ENCODE measurements at places on chromosomes 4 and X.

DNA sequence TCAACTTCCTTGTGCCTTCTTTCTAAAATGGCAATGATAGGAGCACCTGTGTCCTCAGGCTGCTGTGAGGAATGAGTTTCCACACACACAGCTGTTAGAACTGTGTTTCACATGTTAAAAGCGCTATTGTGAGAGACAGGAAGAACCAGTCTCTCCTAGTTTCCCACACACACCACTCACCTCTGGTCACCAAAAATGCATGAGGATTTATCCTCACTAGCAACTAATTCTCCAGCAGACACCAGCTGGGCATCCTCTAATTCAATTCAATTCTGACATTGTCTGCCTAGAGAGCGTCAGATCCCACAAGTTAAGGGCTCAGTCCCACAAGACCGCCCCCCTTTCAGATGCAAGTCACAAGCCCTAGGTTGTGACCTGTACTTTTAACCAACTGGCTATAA is 29.0 kb upstream of the SLC2A9 start:
- DNase-seq, result no peak

DNA sequence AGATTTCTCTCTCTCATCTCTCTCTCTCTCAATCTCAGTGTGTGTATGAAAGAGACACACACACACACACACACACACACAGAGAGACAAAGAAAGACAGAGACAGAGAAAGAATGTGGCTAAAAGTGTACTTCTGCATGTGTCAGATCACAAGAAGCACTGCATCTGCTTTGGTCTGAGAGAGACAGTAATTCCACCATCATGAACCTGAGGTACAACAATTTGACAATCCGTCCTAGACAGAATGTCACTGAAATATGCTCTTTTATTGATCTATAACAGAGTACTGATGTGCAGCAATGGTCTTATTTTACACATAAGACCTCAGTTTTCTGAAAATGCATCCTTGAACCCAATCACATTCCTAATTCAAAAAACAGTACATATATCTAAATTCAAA is 576.2 kb upstream of the SMIM31 start:
- no peak for DNase-seq

DNA sequence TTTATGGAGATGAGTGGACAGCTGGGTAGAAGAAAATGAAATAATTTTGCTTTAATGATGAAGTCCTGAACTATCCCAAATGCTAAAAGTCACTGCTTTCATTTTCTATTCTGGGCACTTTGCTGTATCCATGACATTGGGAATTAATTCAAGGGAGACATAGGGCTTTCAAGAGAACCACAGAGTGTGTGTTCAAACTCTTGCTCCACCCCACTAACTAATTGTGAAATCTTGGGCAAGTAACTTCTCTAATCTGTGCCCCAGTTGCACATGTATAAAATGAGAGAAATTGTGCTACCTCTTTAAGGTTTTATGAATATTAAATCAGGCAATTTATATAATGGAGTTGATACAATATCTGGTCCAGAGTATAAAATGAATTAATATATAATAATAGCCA is 1422.0 kb downstream of the ADGRL3 start:
- no peak for DNase-seq

GRCh38 chrX:1442724-1443367 is 9.9 kb downstream of the ASMTL start:
- DNase-seq, result peak; percentile 0

GRCh38 chrX:12138361-12139313 is at the start of gene FRMPD4:
Gene FRMPD4 (plus strand): TSS chrX:12138473. CDS start chrX:12138972, 499 bp downstream.
- DNase-seq, result peak; percentile 41

DNA sequence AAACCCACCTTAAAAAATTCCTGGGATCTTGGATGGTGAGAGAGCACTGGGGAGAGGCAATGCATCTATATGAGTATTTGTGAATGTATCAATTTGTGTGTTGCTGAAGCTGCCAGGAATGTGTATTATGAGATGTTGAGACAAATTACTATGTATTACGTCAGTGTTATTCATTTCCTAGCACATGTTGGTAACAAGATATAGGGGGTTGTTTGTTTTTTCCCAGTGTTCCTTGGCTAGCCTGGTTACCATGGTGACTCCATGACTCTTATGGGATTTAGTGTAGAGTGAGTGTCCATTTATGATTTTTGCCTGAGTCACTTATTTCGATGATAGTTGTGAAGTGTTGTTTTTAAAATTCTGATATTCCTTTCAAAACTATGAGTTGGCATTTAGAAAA is 65.6 kb downstream of the RAB40A start:
- DNase-seq, result no peak

GRCh38 chrX:54484666-54485065 is 11.4 kb downstream of the FGD1 start:
- no peak for DNase-seq

GRCh38 chr4:115090483-115091075 is 22.8 kb downstream of the NDST4 start:
- DNase-seq, result peak; percentile 37

GRCh38 chrX:129449148-129449547 is 74.1 kb downstream of the SMARCA1 start:
- DNase-seq, result no peak

- DNase-seq, result no peak
Measured at GRCh38 chrX:2320089-2320488, 180.7 kb downstream of the DHRSX start.

GRCh38 chrX:135425026-135425965 is 3.6 kb downstream of the SMIM10L2A start:
- DNase-seq, result no peak

GRCh38 chr4:36582198-36582597 is 300.8 kb downstream of the DTHD1 start:
- no peak for DNase-seq

DNA sequence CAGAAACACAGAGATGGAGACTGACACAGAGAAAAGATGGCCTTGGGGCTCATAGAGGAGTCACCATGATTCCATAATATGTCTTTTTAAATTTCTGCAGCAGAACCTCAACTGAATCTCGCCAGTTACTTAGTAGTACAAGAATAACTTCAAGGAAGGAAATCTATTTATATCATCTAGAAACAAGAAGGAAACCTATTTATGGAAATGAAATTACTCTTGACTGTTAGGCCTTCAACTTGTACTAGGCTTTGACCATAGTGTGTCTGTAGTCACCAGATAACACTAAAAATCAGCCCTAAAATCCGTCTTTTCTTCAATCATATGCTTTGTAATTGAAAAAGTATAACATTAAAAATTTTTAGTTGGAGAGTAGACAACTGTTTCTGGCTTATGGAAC is 740.4 kb downstream of the TRIML1 start:
- no peak for DNase-seq

GRCh38 chr4:85496933-85497332 is 22.0 kb downstream of the ARHGAP24 start:
- no peak for DNase-seq

GRCh38 chr4:108488865-108489264 is 131.5 kb upstream of the RPL34 start:
- no peak for DNase-seq
